Chondrocyte (in vitro differentiated cells): ENCODE measurements at places on chromosomes 5 and 9. TPM values are rescaled to one million over a fixed set of nuclear protein-coding genes. Genes with fewer than 3 reads are reported as not detected.

The CAMK2A gene
- total RNA-seq = 0.24 TPM in 1 of 3 replicates, not detected in the others

DNA sequence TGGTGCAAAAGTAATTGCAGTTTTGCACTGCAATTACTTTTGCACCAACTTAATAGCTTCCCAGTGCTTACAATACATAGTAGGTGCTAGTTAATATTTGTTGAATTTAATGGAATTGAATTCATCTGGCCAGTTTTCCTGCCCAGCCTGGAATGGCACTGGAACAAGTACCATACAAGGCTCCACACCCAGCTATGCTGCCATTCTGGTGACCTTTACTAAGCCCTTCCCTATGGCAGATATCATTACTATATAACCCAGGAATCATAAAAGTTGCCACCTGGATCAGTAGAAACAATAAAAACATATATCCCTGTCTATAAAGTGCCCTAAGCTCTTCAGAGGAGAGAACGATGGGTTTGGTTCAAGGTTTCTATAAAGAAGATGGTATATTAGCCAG lies 22.4 kb upstream of the TRIM36 start:
- DNase-seq = no peak
- no peaks in the 10 kb centered on the region for H3K36me3 ChIP-seq
- H3K27ac ChIP-seq = no peak overlapping the region
- H3K4me1 ChIP-seq = no peaks in the 10 kb centered on the region
- no peak overlapping the region for H3K4me3 ChIP-seq

The SRD5A1 gene
- 21.4 to 34.8 TPM (median 32.3 TPM) in 3 replicates for total RNA-seq

The PCDHGA6 gene
- 0.38 to 0.65 TPM (median 0.45 TPM) in 3 replicates for total RNA-seq

The PCDHAC2 gene
- total RNA-seq = 4.9 to 7.1 TPM (median 6.7 TPM) in 3 replicates

The FAM240B gene
- total RNA-seq = not detected in 3 replicates
